Effector memory CD4-positive, alpha-beta T cell (primary cell): ENCODE measurements at places on chromosomes 3 and 15.

DNA sequence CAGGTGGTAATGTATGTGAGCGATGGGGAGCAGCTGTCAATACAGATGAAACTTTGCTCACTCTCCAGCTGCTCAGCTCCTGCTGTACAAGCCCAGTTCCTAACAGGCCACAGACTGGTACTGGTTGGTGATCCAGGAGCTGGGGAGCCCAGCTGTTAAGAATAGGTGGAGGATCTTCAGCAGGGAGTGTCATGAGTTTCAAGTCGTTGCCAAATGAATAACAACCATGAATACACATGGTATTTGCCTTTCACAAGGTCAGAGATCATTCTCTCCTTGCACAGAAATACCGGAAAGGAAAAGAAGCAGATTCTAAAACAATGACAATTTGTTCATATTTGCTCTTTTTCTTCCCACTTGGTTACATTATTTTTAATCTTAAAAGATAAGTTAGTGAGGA is 5.1 kb downstream of the PLSCR1 start:
- DNase-seq = no peak

- DNase-seq = no peak
Measured at GRCh38 chr3:192816351-192816750, 89.0 kb upstream of the FGF12 start.

DNA sequence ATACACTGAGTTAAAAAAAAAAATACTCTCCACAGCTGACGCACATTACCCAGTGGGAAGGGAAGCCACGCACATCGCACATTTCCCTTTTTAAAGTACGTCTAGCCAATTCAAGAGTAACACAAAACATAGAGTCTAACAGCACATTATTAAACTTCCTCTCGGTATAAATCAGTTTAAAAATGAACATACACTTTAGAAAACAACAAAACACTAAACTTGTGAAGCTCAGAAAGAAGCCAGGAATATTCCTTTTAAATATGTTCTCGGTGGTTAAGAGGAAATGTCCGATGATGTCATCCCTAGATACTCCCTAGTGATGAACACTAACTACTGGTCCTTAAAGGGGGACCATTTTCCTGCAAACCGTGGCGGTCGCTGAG is 721 bp downstream of the MYEF2 start:
- DNase-seq = no peak

- no peak for DNase-seq
Measured at GRCh38 chr3:63970631-63971475, 52.4 kb downstream of the PSMD6 start.

DNA sequence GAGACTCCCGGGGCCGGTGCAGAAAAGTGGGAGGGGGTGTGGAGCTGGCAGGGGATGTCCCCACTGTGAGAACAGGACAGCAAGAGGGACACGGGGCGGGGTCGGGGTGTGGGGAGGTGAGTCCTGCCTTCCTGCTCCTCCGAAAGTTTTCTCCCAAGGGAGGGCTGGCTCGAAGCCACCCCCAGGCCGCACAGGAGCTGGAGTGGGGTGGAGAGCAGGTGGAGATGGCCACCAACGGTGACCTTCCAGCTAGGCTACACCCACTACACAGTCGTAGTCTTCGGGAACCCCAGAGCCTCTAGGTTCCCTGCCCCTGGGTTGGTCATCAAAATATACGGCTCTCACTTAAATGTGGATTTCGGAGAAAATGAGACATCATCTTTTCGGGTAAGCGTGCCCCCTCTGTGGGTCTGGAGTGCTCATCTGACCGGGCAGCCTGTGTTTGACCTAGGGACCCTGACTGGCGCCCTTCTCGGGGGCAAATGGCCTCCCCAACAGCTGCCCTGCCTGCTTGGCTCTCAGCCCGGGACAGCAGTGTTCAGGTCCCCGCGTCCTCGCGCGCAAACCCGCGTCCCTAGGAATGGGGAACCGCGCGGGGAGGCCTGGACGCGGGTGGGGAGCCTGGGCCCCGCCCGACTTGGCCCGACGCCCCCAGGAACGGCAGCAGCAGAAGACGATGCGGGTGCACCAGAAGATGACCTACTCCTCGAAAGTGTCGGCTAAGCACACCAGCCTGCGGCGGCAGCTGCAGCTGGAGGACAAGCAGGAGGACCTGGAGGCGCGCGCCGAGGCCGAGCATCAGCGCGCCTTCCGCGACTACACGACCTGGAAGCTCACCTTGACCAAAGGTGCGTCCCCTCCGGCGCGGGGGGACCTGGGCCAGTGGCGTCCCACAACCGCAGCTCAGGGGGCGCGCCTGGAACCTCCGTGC is 21.2 kb downstream of the CFAP100 start:
- no peak for DNase-seq

GRCh38 chr15:92821491-92822116 is 78.5 kb upstream of the CHD2 start:
- no peak for DNase-seq

GRCh38 chr3:120420928-120421551 is 29.8 kb downstream of the FSTL1 start:
- no peak for DNase-seq

DNA sequence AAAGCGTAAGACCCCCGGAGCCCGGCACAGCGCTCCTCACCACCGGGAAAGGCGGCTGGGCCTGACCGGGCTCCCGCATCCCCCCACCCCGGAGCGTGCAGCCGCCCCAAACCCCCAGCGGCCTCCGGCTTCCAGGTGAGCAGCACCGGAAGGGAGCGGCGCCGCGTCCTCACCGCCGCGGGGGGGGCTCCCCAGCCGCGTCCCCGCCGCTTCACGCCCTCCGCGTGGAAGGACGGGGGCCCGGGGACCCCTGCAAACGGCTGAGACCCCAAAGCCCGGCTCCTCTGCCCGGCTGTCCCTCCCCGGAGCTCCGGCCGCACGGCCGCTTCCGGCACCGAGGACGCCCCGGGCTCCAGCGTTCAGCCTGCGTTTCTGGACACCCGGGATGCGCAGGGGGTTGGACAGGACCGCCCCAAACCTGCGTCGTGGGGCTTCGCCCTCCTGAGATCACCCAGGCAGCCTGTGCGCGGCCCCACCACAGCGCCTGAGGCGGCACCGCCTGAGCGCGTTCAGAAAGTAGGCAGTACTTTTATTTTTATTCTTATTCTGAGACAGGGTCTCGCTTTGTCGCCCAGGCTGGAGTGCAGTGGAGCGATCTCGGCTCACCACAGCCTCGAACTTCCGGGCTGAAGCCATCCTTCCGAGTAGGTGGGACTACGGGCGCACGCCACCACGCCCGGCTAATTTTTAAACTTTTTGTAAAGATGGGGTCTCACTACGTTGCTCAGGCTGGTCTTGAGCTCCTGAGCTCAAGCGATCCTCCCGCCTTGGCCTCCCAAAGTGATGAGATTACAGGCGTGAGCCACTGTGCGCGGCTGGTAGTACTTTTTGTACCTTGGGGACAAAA is 51.6 kb upstream of the BLM start:
- no peak for DNase-seq

- DNase-seq = no peak
Measured at GRCh38 chr3:15042936-15043335, 22.2 kb downstream of the MRPS25 start.
